Activated naive CD4-positive, alpha-beta T cell (primary cell): ENCODE measurements at places on chromosomes 2 and 18.

GRCh38 chr2:101802329-101802728 lies 104.8 kb downstream of the MAP4K4 start:
- DNase-seq, result no peak

DNA sequence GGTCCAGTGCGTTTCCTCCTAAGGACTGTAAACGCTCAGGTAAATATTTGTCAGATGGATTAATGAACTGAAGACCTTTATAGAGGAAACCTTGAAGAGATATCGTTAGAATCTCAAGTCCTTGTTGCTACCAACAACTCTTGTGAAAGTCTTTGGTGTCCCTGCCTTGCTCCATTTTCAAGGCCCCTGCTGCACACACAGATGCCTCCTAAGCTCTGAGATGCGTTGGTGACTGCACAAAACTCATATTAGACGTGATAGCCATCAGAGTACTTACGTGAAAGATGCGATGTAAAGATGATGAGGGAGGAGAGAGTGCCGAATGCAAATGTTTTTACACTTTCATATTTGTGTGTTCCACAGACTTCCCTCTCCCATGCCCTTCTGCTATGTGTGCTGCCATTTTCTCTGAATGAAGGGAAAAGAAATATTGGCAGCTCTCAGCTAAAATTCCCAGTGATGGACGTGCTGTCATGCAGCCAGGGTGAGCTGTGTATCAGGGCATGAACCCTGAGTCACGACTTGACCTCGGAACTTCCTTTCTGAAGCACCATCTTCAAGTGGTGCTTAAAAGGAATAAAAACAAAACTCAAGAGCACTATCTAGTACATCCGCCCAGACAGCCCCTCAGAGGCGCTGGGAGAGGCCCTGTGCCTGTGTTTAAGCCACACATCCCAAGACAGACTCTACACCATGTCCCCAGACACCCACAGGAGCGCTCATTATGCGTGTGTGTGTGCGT lies 117.4 kb downstream of the FAM210A start:
- DNase-seq, result no peak

DNA sequence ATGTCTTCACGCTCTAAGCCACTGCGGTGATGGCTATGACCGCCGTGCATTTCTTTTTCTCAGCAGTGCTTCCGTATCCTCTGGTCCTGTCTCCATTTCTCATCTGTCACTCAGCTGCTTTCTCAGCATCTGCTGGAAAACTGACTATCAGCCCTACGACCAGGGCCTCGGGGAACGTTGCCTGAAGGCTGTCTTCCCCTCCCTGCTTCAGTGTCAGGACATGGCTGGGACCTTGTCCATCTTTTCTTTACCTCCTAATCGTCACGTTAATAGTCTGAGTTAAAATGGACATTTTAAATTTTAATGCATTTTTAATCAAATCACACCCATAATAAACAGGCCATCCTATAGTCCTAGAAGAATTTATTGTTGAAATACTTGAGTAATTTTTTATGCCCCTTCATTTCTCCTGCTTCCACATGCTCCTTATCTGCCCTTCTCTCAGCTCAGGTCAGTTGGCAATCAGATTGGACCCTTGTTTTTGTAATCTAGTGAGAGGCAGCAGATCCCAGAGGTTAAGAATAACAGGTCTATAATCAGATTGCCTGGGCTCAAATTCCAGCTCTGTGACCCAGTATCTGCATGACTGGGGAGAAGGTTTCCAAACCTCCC lies 250.2 kb upstream of the SIX3 start:
- DNase-seq, result no peak

GRCh38 chr18:9055185-9055584 lies 47.3 kb upstream of the NDUFV2 start:
- DNase-seq, result no peak

DNA sequence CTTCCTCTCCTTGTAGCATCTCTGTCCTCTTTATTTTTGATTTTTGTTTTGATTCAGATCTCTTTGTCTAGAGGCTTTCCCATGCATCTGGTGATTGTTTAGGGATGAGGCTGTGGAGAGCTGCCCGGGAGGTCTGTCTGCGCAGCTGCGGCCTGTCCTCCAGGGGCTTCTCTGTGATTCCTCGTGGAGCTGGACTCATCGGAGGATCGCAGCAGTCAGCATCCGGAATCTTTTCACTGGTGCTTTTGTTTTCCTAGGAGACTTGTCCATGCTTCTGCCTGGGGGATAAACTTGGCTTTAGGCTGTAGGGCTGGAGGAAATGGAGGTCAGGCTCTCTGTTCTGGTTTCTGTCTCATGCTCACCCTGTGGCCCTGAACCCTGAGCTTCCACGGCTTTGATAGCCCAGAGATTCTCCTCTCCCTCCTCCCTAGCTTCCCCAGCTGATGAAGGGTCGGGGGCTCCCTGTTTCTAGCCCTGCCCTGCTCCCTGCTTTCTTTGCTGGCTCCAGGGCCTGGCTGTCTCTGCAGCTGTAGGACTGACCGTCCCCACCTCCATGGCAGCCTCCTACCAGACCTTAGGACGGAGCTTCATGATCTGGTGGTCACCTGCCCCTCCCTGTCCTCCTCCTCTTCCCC lies 35.5 kb downstream of the ZNF532 start:
- no peak for DNase-seq

GRCh38 chr2:176656038-176656775 lies 387.0 kb downstream of the MTX2 start:
- DNase-seq, result no peak

DNA sequence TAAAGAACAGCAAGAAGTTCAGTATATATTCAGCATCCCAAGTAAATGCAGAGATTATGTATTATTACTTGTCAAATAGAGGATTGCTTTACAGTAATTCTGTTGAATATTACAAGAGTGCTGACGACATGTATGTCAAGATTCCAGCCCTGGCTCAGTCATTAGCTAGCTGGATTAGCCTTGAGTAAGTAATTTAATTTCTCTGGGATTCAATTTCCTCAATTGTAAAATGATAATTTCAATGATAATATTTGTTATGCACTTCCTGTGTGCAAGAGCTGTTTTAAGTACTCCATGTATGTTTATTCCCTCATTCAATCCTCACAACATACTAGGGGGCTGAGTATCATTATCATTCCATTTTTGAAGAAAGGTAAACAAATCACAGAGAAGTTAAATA lies 44.0 kb downstream of the TCF4 start:
- DNase-seq, result no peak

DNA sequence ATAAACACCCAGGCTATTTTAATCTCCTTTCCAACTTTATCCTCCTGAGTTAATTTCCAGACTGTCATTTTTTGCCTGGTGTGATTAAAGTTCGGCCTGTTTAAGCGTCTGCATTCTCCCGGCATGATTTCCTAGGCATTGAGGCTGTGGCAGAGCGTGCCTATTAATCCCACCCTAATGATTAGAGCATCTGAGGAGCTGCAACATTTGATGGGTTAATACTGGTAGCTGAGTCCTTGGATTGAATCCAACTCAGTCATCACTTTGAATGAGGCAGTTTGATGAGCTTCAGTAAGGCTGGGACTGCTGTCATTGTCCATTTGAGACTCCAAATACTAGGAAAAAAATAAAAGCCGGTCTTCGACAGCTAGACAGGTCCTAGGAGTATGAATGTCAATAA lies 882.5 kb downstream of the SLC4A3 start:
- no peak for DNase-seq

DNA sequence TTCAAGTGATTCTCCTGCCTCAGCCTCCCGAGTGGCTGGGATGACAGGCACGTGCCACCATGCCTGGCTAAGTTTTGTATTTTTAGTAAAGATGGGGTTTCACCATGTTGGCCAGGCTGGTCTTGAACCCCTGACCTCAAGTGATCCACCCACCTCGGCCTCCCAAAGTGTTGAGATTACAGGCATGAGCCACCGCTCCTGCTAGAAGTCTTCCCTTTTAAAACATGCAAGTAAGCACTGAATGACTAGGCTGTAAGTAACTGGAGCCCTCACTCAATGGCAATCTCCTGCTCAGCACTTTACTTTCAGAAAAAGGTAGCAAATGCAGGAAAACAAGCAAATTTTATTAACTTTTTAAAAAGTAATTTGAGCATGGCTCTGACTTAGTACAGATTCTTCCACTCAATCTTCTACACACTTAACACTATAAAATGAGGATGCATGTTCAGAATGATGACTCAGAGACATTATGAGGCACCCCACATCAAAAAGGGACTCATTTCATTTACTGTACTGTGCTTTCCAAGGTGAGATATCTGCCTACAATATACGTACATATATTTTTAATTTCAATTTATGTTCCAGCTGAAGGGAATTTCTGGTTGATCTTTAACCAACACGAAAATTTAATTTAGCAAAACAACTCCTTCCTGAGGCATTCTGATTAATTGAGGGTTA lies 6.6 kb upstream of the NCK2 start:
- DNase-seq, result no peak

DNA sequence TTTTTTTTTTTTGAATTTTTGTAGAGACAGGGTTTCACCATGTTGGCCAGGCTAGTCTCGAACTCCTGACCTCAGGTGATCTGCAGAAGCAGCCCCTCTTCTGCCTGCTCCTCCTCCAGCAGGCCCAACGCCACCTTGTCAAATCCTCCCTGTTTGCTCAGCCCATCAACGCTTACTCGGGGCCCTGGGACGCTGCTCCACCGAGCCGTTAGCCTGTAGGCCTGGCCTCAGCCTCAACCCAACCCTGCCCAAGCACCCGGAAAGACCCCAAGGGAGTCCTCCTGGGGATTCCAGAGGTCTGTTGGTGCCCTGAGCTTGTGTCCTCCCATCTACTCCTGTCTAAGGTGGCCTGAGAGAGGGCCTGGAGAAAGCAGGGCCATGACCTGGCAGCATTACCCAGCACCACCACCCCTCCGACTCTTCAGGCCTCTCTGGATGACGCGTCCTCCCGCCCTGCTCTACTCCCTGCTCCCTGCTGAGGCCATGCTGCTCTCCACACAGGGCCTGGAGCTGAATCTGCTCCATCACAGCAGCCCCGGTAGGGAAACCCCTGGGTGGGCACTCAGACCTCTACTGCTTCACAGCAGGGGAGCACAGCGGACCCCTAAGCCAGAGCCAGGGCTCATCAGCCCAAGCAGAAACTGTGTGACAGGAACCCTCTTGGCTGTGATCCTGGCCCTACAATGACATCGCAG lies 3.2 kb downstream of the STK25 start:
- DNase-seq, result no peak

DNA sequence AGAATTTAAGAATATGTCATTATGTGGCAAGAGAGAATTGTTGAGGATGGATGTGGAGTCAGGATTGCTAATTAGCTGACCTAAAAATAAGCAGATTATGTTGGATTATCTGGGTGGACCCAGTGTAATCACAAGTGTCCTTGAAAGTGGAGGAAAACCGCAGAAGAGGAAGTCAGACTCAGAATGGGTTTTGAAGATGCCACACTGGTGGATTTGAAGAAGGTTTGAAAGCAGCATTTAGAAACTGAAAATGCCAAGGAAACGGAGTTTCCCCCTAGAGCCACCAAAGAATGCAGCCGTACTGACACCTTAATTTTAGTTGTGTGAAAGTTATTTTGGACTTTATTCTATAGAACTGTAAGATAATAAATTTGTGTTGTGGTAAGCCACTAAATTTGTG lies 41.6 kb upstream of the DPP10 start:
- DNase-seq, result no peak

DNA sequence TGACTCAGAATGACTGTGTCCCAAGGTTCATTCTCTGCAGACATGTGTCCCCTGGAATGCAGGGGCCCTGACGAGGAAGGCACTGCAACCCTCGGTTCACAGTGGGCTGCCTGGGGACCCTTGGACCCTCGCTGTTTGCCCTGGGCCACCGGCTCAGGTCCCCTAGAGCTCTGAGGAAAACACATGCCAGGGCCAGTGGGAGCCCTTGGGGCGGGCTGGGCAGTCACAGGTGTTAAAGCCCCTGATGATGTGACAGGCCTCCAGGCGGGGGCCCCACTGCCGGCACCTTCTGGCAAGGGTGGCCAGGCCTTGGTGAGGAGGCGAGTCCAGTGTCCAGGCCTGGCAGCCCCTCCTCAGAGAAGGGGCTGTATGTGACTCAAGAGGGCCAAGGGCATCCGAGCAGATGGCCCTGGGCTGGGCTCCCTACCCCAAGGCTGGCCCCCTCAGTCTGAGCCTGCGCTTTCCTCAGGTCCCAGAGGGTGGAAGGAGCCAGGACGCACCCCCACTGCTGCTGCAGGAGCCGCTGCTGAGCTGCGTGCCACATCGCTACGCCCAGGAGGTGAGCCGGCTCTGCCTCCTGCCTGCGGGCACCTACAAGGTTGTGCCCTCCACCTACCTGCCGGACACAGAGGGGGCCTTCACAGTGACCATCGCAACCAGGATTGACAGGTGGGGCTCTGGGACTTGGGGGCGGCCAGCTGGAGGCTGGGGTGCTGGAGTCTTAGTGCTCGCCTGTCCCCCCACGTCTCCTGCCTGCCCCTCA lies 11.1 kb downstream of the CAPN10 start:
- no peak for DNase-seq

GRCh38 chr2:180871649-180872048 lies 108.8 kb upstream of the UBE2E3 start:
- DNase-seq, result no peak

- no peak for DNase-seq
Observed at GRCh38 chr2:48109491-48110204, 203.3 kb upstream of the FBXO11 start.

DNA sequence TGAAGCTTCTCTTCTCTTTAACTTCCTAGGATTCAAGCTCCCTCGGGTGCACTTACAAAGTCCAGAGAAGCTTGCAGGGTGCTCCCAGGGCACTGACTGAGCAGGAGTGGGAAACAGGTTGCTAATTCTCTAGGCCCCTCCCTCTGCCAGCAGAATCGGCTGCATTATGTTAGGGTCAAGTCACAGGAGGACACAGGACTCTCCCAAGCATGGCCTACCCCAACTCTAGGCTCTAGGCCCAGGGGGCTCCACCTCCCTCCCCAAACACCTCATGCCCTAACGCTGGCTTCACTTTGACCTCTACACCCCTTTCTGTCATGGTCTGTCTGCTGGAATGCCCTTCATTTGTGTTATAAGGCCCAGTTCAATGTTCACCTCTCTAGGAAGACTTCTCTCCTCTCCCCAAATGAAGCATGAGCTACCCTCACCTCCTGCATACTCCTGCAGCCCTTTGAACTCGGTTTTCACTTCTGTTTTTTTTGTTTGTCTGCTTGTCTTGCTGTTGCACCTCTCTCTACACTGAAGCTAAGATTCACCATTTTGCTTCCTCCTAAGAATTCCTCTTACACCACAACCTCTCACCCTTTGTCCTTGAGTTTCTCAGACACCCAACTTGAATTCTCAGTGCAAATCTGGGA lies 521.8 kb upstream of the ID2 start:
- no peak for DNase-seq

DNA sequence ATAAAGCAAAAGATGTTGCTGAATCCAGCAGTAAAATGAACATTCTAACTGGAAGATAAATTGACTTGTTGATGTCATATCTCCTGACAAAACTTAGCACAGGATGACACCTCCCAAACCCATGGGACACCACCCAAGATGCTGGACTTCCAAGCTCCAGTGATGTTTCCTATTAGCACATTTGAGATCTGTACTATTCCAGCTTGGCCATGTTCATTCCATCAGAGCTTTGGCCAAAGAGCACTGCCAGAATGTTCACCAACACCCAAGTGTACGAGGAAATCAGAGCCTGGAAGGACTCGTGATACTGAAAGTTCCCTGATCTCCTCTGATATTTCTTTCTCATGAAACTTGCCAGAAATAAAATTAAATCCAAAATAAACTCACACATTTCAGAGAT lies 44.7 kb downstream of the PID1 start:
- DNase-seq, result no peak

GRCh38 chr2:226673314-226673723 lies 126.3 kb downstream of the IRS1 start:
- no peak for DNase-seq

GRCh38 chr2:68083346-68083745 lies 20.5 kb upstream of the C1D start:
- no peak for DNase-seq
